Hematopoietic multipotent progenitor cell treated with erythropoietin and hydrocortisone succinate and interleukin-3 and kit ligand, for 4 days (in vitro differentiated cells): ENCODE measurements at places on chromosomes 1 and 21.

- DNase-seq = peak; percentile 36
These were observed 3.6 kb downstream of the PRKAB2 start for GRCh38 chr1:147168626-147169058.

- DNase-seq = no peak
These were observed 41.8 kb downstream of the S100B start for GRCh38 chr21:46562964-46563607.

DNA sequence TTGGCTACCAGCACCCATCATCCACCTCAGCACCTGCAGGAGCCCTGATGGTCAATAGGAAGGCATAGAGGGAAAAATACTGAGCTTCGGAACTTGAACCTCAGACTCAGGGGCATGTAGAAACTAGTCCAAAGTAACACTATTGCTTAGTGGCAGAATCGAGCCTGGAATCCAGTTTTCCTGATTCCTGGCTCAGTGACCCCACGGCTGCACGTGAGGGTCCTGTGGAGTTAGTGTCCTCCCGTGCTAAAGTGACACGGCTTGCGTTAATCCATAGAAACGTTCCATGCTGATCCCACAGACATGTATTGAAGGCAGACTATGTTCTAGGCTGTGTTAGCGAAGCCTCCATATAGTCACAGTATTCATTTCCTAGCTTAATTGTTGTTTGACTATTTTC is 747.0 kb upstream of the TPTE start:
- DNase-seq = no peak

GRCh38 chr1:230307213-230307612 is 118.9 kb downstream of the PGBD5 start:
- no peak for DNase-seq

GRCh38 chr1:146010126-146010738 is 11.3 kb downstream of the HJV start:
- DNase-seq = no peak

DNA sequence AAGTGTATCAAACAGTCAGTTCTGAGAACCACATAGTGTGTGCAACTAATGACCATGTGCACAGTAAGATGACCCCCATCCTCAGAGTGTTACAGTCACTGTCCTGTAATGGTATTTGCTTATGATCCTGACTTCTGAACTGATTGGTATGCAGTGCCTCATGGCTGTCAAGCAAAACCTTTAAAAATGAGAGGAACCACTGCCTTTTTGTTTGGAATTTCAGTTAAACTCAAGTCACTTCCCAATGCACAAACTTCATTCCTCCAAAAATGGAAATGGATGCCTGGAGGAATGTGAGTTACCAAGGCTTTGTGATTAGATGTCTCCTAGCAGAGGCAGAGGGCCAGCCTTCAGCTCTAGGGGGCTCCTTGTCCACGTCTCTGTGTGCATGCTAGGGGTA is 10.5 kb downstream of the C1orf198 start:
- no peak for DNase-seq
